ENCODE measurements at places on chromosomes 11 and 22.

DNA sequence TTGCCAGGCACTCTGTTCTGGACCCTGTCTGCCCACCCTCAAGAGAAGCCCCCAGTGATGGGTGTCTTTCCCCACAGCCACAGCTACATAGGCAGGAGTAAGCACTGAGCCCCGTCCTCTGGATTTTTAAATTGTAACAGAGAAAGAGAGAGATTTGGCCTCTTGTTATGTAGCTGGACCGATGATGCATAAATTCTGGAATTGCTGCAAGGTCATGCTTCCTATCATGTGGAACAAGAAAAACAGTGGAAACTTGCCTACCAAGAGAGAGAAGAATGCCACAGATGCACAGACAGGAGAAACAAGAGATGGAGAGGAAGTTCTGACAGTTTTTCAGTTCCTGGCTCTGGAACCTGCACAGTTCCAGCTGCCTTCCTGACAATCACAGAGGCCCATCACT is 150.2 kb downstream of the ETS1 start:
- DNase-seq, result no peak

GRCh38 chr11:44825058-44825785 is 98.5 kb downstream of the TSPAN18 start:
- DNase-seq, result no peak

- DNase-seq, result no peak
Observed at GRCh38 chr11:15295695-15296094, 181.0 kb downstream of the INSC start.

DNA sequence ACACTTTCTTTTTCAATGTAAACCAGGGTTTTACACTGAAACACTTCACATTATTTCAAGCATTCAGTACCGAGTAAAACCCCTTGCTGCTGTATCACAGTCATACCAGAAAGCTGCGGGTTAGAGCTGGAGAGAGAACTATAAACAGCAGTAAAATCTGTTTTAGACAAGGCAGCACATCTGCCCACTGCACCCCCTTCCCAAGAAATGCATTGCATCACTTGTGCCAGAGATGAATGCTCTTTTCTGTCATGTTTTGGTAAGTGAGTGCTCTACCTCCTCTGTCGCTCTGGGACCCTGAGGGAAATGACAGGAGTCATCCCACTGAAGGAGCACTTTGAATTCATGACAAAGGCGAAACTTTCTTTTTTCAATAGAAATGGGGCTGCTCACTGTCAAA is 107.2 kb downstream of the MAML2 start:
- DNase-seq, result no peak

GRCh38 chr11:134691985-134692384 is 279.9 kb upstream of the B3GAT1 start:
- DNase-seq, result no peak

DNA sequence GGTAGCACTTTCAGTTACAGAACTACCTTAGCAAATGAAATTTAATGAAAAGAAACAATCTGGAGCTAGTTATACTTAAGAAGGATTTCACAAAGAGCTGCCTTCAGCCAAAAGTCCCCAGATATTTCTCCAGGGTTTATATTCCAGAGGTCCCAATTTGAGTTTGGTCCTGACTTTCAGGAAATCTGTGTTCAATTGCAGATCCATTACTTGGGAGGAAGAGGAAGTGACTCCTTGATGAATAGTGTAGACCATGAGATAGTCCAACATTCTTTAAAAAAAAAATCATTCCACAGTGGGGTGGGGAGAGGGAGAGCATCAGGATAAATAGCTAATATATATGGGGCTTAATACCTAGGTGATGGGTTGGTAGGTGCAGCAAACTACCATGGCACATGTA is 117.6 kb upstream of the ARHGAP20 start:
- DNase-seq, result no peak

DNA sequence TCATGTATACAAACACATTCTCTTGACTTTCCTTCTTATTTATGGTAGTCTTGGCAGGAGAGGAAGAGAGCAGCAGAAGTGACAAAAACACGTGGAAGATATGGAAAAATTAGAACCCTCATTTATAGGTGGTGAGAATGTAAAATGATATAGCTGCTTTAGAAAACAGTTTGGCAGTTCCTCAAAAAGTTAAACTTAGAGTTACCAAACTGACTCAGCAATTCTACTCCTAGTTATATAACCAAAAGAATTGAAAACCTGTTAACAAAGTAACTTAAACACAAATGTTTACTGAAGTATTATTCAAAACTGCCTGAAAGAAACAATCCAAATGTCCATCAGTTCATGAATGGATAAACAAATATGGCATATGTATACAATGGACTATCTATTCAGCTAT is 16.8 kb downstream of the NUCB2 start:
- no peak for DNase-seq

DNA sequence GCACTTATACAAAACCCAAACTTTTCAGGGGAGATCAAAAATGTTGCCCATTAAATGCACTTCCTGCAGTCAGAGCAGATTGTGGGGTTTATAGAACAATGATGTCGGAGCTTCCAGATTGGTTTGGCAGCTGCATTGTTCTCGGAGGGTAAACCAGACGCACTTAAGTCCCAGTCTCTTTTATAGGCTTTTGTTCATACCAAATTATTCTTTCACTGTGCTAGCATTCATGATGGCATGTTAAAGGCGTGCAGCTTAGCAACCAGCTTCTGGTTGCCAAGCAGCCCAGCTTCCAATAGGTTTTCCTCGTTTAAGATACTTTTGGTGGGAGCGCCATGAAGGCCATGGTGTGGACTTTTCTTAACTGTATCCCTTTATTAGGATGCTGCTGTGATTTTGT is 40.9 kb downstream of the ZC3H12C start:
- no peak for DNase-seq

GRCh38 chr11:15657264-15657663 is 542.5 kb downstream of the INSC start:
- DNase-seq, result no peak

GRCh38 chr11:42589286-42589685 is 722.5 kb upstream of the API5 start:
- DNase-seq, result no peak

GRCh38 chr11:66251809-66252208 is 16.6 kb upstream of the RAB1B start:
- DNase-seq, result no peak

DNA sequence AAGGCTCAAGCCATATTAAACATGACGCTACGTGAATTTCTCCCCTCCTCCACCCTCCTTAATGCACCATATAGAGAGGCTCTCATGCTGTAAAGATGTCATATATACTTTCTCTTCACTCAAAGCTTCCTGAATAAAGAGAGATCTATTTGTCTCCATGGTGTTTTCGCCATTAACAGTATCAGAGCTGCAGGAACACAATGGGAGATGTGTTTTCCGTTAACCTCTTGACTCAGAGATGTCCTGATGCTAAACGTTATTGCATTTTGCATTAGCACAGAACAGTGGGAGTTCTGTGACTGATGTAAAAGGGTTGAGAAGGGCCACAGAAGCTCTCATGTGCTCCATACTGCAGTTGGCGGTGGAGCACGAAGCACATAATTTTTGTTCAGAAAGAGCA is 25.7 kb upstream of the BLID start:
- DNase-seq, result no peak

- no peak for DNase-seq
Observed at GRCh38 chr11:14451825-14452224, 47.8 kb downstream of the COPB1 start.
